Dorsolateral prefrontal cortex (tissue), 122 donors: ENCODE measurements at places on chromosomes 5 and 9. TPM values are rescaled to one million over a fixed set of nuclear protein-coding genes. Genes with fewer than 3 reads are reported as not detected.

DNA sequence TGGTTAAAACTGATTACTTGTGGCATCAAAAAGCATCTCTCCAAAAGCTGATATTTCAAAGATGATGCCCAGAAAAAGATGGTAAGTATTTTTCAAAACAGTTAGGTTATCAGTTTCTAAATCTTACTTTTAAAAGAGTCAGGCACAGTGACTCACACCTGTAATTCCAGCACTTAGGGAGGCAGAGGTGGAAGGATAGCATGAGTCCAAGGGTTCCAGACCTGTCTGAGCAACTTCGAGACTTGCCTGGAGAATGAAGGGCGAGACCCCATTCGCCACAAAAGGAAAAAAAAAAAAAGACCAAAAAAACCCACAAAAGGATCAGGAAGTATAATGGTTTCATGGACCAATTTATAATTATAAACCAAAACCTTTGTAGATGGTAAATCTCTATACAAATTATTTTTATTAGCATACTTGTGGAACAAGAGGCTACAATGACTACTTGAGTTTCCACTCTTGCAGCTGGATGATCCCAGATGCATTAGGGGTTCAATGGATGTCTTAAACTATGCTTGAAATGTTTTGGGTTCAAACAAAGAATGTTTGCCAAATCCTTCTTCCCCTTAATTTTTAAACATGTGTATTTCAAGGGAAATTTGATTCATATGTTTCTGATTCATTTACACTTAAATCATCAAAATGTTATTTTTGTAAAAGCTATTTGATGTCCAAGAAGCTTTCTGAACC is 96.1 kb downstream of the ADAMTSL1 start:
- no peak for DNase-seq

GRCh38 chr5:37994729-37995128 is 154.9 kb upstream of the GDNF start:
- no peak for DNase-seq

- no peak for DNase-seq
Measured at GRCh38 chr5:38023799-38024198, 184.0 kb upstream of the GDNF start.

DNA sequence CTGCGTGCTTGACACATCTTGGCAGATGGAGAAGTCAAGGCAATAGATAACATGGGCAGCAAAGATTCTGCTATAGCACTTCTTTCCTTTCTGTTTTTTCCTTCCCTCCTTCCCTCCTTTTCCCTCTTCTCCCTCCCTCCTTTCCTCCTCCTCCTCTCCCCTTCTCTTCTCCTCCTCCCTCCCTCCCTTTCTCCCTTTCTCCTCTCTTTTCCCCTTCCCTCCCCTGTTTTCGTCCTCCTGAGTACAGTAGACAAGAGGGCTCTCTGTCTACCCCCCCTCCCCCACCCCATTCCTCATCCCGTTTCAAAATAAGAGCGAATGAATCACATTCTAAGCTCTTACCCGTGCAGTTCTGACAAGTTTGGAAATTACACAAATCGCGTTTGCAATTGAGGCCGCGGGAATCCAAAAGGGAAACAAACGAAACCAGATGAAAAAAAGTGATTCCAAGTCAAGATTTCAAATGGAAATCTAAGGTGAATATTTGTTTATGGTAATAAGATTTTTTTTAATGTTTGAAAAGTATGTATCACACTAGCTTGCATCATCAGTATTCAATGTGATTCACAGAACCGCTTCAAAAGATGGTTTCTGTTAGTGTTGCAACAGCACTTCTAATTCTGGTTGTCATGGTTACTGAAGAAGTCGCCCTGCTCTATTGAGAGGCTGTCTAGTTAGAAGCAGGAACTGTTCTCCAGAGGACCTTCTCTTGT is 1.3 kb downstream of the NIM1K start:
- no peak for DNase-seq

GRCh38 chr9:37100741-37101140 is 19.6 kb upstream of the ZCCHC7 start:
- no peak for DNase-seq

GRCh38 chr5:111983459-111983858 is 226.5 kb upstream of the NREP start:
- no peak for DNase-seq

GRCh38 chr5:35237580-35238376 is 7.5 kb upstream of the PRLR start:
- DNase-seq = no peak

DNA sequence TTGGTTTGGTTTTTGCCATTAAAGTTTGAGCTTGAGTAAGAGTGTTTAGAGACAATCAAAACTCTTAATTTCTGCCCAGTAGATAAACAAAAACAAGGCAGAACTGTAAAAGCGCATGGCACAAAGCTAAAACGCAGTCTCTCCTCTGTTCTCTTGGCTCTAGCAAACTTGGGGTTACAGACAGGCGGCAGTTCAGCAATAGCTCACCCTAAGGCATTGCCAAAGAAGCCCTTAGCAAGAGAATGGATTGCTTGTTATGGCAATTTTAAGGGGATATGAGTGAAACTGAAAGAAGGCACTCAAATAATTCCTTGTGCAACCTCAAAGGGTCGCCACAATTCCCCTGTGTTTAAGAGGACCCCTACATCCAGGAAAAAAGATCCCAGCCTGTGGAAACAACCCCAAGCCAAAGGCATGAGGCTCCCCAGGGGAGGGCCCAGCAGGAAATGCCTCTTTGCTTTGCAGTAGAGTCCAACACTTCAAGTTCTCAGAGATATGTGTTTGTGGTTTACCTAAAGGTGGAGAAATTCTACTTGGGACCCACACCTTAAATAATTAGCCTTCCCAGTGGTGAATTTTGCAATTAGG is 317.0 kb upstream of the MPDZ start:
- DNase-seq = no peak

DNA sequence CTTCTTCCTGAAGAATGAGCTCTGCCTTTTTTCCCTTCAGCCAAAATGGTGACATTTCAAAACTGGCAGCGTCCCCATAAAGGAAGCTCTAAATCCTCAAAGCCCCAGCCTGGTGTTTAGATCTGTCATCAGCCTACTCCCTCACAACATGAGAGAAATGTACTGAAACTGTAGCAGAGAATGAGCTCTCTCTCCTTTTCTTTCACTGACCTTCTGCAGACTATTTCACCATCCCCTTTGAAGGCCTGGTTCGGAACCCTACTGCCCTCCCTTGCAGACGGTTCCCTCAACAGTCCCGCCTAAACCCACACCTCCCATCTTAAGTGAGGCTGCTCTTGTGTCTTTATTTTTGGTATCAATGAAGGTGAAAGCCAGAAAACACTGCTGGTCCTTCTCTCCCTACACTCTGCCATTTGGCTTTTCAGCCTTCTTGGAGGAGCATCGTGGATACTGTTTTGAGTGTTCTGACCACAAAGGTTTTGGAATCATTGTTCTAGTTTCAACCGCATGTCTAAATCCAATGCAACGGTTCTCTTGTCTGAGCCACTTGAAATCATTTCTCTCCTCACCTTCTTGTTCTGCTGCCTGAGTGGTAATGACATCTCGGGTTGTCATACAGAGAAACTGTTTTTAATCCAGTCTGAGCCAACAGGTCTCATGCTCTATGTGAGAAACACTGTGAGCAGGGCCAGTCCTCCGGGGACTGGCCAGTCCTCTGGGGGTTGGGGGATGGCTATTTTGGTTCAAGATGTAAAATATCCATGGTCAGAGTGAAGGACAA is 39.0 kb downstream of the ITK start:
- no peak for DNase-seq

WNT8A gene
- 0.31 TPM for total RNA-seq

GARIN3 gene
- total RNA-seq = not detected

SERF1B gene
- 53.5 TPM for total RNA-seq

CCL27 gene
- not detected for total RNA-seq
